Fibroblast of skin of scalp (primary cell): ENCODE measurements at places on chromosomes 3 and 15.

DNA sequence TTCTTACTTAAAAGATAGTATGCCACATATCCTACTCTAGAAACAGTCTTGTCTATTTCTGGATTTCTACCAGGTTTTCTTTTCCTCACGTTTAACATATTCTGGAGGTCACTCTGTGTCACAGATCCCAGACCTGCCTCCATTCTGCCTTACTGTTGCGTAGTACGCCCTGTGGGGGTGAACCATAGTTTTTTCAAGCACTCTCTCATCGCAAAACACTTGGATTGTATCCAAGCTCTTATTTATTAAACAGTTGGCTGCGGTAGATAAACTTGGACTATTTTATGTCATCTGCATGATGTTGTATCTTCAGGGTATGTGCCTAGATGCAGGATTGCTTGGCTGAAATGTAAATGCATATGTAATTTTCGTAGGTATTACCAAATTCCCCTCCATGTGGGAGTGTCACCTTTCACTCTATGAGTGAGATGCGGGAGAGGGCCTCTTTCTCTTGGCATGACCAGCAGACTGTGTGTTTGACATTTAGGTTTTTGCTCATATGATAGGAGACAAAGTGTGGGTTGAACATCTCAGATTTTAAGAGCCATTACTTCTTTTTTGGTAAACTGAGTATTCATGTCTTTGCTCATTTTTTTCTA lies 55.8 kb downstream of the ABTB1 start:
- DNase-seq = no peak

DNA sequence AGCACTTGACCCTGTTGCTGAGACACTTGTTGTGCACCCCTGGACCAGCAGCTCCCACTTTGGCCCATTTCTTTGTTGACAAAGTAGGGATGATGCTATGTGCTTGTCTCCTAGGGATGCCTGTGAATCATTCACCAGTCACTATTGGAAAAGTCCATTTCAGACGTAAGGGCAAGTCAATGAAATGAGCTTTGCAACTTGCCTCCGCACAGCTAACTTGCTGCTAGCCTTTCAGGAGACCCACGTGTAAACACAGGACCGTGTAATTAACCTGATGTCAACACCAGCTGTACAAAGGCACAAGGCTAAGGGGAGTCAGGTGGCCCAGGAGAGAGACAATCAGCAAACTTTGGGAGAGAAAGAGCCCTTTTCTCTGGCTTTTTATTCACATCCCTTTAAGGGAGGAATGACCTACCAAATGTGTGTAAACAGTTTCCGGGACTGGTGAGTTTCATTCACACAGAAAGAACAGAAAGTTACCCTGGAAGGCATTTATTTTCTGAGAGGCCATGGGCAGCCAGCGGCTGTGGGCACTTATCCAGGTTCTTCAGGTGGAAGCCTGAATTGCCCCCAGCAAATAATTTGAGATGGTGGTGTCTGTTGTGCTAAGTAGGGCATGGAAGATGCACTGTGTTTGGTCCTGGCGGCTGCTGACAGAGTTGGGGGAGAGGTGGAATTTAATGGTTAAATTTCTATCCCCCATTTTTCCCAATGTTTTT lies 54.0 kb downstream of the TIPARP start:
- DNase-seq = no peak

- DNase-seq = no peak
Observed at GRCh38 chr15:50820808-50821382, 55.4 kb upstream of the SPPL2A start.

DNA sequence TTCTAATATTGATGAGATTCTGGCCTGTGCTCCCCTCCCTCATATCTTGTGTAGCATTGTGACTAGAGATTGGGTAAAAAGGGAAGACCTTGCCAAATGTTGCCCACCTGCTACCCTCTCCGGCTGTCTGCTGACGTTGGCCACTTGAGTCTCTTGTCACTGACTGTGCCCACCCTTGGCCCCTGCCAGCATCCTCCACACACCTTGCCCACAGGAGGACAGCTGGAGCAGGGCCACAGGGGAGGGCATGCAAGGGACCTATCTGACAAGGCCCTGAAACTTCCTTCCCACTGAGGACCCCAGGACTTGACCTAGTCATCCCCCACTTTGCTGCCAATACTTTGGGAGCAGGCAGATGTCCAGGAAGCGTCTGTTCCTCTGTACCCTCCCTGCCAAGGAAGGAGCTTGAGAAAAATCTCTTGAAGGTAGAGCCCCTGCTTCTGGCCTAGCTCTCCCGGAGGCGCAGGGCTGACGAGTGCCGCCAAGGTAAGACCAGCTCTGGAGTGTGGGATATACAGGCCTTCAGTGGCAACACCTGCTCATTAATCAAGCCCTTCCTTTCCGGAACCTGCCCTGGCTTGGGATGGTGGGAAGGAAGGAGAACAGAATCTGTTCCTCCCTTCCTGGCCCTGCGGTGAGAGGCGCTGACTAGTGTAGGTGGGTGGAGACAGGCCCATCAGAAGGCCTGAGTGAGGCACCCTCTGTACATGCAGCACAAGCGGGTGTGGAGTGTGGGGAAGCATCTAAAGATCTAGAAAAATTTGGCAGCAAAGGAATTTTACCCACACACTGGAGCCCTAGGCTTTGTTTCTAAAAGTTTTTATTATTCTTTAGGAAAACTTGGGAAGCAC lies 4.9 kb upstream of the PAK6 start:
- DNase-seq = no peak

- no peak for DNase-seq
Observed at GRCh38 chr15:70786996-70787395, 23.6 kb upstream of the UACA start.

GRCh38 chr15:88619796-88620195 lies 1.3 kb upstream of the AEN start:
- no peak for DNase-seq

DNA sequence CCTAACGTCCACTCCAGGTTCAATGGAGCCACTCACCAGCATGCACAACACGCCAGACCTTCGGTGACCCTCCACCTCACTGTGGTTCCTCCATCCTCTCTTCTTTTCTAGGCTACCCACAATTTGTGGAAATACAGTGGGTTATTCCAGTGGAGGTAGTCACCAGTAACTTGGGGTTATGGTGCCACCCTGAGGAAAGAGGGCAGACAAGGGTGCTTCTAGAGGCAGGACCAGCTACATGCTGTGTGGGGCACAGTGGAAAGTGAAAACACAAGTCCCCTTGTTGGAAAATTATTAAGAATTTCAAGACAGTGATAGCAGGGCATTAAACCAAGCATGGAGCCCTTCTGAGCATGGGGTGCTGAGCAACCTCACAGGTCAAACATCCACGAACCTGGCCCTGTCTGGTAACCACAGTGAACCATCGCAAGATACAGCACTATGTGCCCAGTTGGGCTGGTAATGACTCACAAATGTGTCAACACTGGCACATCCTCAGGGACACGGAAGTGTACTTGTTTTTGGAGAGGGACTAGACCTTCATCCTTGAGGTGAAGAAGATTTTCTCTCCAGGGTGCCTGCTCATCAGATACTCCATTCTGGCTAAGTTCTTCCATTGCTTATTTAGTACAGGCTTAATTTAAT lies 166.7 kb downstream of the STT3B start:
- no peak for DNase-seq

GRCh38 chr15:73751511-73751898 lies 1.6 kb downstream of the INSYN1 start:
- DNase-seq = no peak

DNA sequence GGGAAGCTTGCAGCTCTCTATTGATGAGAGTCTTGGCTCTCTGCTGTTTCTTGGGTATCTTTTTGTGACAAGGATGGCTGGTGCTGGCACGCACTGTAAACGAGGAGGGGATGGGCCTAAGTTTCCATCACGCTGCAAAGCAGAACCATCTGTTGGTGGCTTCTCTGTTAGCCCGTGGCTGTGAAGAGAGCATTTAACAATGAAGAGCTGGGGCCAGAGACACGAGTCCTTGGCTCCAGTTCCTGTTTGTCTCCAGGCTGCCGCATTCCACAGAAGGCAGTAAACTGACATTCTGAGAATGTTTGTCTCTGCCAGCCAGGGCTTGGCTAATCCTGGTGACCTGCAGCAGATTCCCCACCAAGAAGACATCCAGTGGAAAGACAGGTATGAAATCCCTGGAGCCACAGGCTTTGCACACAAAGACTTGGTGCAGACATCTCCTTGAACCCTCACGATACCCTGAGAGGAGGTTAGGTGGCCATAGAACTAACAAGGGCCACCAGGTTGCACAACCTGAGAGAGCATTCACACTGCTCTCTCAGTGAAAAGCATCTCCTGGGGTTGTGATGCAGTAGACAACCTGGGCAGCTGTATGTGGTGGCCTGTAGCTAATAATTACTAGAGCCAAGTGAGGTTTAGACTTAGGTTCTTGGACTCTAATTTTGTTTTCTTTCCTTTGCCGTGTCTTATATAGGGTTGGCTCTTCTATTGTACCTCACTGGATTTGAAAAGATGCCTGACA lies 130.9 kb downstream of the ASB7 start:
- DNase-seq = peak; percentile 92

DNA sequence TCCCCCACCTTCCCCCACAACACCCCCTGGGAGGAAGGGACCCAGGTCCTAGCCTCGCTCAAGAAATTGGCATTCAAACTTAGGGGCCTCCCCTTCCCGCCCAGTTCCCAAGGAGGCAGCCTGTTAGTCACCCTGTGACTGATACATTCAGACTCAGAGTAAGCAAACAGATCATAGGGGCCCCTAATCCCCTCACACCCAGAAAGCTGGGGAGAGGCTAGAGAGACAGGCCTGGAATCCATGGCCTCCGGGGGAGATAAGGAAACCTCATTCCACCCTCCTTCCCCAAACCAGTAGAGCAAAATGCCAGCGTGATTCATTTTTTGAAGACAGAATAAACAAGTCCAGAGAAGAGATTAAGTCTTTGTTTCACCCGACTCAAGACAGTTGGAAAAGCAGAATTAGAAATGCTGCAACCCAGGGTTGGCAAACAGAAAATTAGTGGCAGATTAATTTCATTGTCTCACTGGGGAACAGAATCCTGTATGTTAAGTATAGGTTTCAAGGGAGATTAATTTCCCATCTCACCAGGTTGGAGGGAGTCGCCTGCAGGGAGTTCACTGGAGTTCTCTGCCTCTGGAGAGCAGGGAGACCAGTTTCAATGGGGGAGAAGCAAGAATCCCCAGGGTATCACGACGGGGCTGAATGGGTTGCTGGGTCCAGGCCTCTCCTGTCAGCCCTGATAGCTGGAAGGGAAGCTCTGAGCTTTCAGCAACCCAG lies 268.3 kb downstream of the UACA start:
- peak; percentile 95 for DNase-seq

DNA sequence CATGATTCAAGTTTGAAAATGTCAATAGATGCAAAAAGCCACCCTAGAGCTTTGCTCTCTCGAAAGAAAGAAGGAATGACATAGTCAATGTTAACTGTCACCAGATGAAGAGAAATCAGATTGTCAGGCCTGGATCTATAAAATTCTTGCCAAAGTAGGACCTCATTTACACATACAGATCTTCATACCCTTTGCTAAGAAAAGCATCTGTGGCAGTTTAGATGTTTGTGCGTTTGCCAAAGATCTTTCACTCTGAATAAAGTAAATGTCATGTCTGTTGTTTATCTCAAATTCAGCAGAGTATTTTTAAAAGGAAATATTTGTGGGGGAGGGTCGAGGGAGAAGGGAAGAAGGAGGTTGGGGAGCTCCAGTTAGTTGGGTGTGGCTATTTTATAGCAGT lies 119.4 kb downstream of the FEZF2 start:
- no peak for DNase-seq

GRCh38 chr3:153055217-153055616 lies 106.8 kb upstream of the RAP2B start:
- DNase-seq = no peak

GRCh38 chr15:100757661-100758060 lies 122.0 kb upstream of the ALDH1A3 start:
- no peak for DNase-seq

GRCh38 chr3:353191-353739 lies 156.7 kb downstream of the CHL1 start:
- no peak for DNase-seq

DNA sequence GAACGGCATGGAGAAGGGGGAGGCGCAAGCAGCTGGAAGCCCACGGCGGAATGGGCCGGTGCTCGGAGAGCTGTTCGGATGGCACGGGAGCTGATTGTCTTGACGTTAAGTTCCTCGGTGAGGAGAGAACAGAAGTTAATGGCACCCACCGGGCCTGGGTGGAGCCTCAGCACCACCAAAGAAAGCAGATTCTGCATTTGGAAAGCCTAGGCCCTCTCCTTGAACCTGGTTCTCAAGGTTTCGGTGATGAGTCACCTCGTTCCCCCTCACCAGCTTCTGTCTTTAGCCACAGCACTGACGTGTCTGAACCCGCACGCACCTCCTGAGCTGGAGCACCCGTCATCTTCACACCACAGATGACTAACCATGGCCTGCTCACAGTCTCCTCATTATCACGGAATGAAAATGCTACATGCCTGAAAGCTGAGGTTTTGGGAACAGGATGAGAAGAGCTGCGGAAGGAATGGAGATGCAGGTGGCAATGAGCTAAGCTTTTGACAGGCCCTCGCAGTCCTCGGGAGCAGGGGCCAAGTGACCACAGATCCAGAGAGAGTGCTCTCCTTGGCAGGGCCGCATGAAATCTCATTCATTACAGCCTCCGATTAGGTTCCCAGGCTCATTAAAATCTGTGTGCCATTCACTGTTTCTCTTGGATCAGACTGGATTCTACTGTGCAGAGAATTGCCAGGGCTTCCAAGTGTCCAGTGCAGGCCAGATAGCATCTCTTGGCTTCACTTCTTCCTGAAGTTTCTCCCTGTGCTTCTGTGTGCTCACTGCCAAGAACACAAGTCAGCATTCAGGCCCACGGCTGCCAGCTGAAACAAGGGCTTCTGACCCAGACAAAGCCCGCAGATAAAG lies 96.3 kb upstream of the DLG1 start:
- DNase-seq = peak; percentile 99

DNA sequence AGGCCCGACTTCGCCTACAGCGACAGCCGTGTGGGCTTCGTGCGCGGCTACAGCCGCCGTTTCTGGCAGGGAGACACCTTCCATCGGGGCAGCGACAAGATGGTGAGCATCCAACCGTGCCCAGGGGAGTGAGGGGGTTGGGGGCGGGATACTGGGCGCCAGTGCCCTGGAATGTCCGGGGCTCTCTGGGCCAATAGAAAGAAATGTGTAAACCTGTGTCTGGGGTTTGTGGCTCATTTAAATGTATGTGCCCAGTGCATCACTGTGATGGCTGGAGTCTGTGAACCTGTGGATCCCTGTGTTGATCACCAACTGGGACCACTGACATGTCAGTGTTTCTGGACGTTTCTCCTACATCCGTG lies 423 bp downstream of the CHAC1 start:
- DNase-seq = no peak

DNA sequence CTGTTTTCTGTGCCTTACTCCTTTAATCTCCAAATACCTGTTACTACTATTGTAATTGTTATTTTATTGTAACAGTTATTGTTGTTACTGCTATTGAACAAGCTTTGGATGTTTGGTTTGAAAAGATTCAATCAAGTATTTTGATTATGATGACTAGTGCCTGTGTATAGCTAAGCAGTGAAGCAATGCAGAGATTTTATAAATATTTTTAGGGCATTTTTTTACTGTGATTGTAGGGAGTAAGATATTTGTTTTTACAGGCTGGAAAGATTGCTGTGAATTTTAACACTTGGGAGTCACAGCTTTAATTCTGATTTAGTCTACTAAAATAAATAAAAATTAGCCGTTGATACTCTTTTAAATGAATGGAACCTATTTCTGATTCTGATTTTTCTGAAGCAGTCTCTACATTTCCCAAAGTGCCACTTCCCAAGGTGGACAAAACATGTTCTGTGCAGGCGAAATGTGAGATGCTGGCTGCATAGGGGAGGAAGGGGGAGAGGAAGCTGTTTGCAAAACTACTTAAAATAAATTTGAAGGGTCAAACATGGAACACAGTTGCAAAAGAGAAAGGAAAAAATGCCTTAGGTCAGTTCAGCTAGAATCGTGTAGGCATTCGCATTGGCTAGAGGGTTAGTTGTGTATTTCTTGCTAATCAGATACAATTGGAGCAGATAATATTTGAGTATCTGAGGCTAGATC lies 25.7 kb downstream of the EEFSEC start:
- DNase-seq = no peak
